ENCODE measurements at places on chromosomes 1 and 21. TPM values are rescaled to one million over a fixed set of nuclear protein-coding genes. Genes with fewer than 3 reads are reported as not detected.

PTPN22 gene
- 2.8 TPM for total RNA-seq

KRTAP12-2 gene
- not detected for total RNA-seq

RHEX gene
- 1.5 TPM for total RNA-seq

S100B gene
- 101 TPM for total RNA-seq

HTR6 gene
- total RNA-seq, result not detected

FTCD gene
- total RNA-seq, result not detected

KDF1 gene
- total RNA-seq, result not detected

RORC gene
- total RNA-seq, result not detected

ATP1A4 gene
- 0.47 TPM for total RNA-seq

GRCh38 chr21:42973309-42973990, 912 bp upstream of the PKNOX1 start:
- no peak for DNase-seq

- DNase-seq, result no peak
Measured at GRCh38 chr1:184536246-184536985, 149.6 kb downstream of the C1orf21 start.

- DNase-seq, result no peak
Measured at GRCh38 chr1:78101514-78101913, 55.7 kb downstream of the GIPC2 start.

- DNase-seq, result no peak
Measured at GRCh38 chr1:197916500-197916983, 630 bp upstream of the LHX9 start.

DNA sequence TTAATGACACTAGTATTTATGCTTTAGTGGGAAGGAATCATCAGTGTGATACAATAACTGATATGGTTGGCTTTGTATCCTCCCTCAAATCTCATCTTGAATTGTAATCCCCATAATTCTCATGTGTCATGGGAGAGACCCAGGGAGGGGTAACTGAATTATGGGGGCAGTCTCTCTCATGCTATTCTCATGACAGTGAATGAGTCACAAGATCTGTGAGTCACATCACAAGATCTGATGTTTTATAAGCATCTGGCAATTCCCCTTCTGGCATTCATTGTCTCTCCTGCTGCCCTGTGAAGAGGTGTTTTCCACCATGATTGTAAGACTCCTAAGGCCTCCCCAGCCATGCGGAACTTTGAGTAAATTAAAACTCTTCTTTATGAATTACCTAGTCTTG, 1760.3 kb downstream of the NCAM2 start:
- DNase-seq, result no peak

GRCh38 chr1:119713039-119713748, 1.5 kb downstream of the PHGDH start:
- DNase-seq, result no peak

- no peak for DNase-seq
Measured at GRCh38 chr21:29114765-29115500, 15.5 kb upstream of the MAP3K7CL start.

DNA sequence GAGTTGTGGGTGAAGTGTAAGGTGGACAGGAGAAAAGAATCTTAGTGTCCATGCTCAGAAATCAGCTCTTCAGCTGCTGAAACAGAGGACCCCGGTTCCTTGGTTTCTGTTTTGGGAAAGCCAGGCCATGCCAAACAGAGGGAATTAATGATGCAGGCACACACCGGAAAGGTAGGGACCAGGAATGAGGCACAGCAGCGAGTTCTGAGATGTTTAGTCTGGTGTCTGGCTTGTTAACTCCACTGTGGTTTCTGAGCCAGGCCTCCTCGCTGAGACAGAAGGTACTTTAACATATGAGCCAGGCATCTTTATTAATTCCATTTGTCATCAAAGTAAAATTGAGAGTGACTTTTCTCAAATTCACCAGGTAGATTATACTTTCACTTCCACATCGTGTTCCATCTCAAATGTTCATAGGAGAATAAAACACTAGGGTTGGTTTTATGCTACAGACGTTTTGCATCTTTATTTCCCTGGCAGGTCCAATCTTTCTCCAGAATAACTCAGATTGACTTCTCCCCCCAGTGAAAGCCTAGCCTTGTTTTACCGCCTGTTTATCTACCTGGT, 23.5 kb downstream of the LRRC8D start:
- DNase-seq, result no peak

DNA sequence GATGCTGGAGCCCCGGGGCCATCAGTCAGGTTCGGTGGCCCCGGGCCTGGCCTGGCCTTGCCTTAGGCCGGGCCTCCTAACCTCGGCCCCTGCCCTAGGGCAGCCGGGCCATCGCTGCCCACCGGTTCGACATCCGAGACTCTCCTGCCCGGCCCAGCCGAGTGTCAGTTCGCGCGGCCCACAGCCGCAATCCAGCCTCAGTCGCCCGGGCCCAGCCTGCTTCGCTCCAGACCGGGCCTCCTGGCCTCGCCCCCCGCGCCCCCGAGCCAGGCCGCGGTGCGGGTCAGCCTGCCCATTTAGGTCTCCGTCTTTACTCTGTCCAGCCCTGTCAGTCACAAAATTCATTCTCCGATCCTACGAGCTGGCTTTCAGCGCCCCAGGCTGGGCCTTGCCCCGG, 777 bp downstream of the LRRC41 start:
- DNase-seq, result no peak

GRCh38 chr1:54934869-54935268, 45.6 kb upstream of the TMEM61 start:
- no peak for DNase-seq

DNA sequence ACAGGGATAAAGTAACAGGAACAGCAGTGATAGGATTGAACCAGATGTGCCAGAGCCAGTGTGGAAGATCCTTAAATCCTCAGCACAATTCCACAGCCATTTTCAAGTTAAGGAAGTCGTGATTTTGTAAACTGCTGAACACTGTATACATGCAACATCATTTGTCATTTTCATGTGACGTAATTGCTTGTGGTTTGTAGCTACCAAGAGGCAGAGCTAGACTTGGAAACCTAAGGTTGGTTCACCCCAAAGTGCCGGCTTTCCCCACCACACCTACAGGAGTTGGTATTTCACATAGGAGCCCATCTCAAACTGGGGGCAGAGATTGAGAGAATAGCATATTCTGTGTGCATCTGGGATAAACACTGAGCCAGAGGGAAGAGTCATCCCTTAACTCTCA, 113.9 kb downstream of the CAPN8 start:
- no peak for DNase-seq

- DNase-seq, result no peak
Measured at GRCh38 chr1:175118375-175119367, 51.0 kb downstream of the TNN start.

Data from omental fat pad (tissue), 4 donors.